ENCODE measurements at places on chromosomes 11 and 22. TPM values are rescaled to one million over a fixed set of nuclear protein-coding genes. Genes with fewer than 3 reads are reported as not detected.

- DNase-seq, result no peak
Observed at GRCh38 chr22:39243439-39244135, 1.2 kb downstream of the PDGFB start.

- no peak for DNase-seq
Observed at GRCh38 chr11:17865765-17866428, 131.3 kb downstream of the KCNC1 start.

GRCh38 chr11:76217653-76218160, 11.4 kb upstream of the WNT11 start:
- peak; percentile 3 for DNase-seq

GRCh38 chr11:62466444-62466843, 47.6 kb downstream of the SCGB1A1 start:
- DNase-seq, result no peak

- no peak for DNase-seq
Observed at GRCh38 chr11:115193914-115194801, 310.1 kb downstream of the CADM1 start.

DNA sequence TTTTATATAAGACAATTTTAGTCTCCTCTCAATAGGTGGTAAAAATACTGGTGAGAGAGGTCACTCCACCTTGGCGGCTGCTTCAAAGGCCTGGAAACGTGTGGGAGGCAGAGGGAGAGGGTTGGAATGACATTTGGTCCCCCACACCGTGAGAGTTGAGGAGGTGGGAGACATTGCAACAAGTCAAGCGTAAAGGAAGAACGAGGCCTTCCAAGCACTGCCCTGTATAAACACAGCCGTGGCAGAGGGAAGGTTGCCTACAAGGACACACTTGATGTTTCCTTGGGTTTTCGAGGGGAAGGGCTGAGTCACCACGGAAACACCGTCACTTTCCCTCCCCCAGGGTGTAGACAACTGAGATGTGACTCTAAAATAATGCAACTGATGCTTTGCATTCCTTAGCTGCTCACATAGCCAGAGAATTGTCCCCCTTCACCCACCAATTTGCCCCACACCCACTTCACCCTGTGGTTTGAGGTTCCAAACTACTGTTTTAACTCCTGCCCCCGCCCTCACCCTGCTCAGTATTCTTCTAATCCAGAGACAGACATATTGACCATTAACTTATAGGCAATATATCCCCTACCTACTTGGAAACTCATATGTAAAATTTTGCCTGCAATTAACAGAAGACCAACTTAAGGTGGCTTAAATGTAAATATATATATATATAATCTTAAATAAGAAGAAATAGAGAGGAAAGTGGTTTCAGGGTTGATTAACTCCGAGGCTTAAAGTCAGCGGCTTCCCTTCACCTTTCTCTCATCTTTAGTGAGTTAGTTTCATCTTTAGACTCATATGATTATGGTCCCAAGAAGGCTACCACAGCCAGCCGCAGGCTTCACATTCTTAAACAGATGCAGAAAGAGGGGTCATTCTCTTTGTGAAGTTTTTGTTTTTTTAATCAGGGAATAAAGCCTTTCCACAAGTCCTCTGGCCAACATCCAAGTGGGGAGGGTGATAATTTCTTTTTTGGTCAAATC, 54.1 kb upstream of the BDNF start:
- DNase-seq, result no peak

- no peak for DNase-seq
Observed at GRCh38 chr11:34644669-34645406, 23.9 kb downstream of the EHF start.

- no peak for DNase-seq
Observed at GRCh38 chr11:129825380-129825779, 9.7 kb downstream of the TMEM45B start.

- DNase-seq, result no peak
Observed at GRCh38 chr11:108733479-108734116, 68.7 kb downstream of the DDX10 start.

DNA sequence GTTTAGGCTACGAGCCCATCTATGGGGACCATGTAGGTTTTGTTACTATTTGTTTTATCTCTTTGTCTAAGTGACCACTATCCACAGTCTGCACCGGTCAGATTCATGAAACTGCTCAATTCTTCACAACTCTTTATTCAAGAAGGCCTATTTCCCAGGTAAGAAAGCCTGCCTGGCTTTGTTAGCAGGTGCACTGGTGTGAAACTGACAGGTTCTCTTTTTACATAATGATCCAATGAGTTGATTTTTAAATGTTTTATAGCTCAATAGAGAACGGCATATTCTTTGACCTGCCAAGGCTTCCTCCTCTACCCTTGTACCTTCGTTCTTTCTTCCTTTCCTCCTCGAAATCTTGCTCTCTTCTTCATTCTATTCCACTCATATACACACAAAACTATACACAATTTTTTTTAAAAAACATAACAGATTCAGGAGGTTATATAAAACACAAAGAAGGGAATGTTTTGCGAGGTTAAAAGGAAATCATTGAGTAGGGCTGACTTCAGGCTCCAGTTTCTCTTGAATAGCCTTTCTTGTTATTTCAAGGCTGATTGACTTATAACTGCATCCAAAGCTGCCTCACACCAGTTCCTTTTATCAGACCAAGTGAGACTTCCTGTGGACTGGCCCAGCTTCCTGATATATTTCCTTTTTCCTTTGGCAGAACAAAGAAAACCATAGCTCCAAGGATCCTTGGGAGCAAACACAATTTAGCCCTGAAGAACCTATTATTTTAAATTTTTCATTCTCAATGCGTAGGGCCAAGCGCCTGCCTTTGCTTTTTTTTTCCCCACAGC, 11.4 kb downstream of the FLI1 start:
- DNase-seq, result no peak

GRCh38 chr11:84142411-84142810, 856.2 kb upstream of the CCDC90B start:
- no peak for DNase-seq

DNA sequence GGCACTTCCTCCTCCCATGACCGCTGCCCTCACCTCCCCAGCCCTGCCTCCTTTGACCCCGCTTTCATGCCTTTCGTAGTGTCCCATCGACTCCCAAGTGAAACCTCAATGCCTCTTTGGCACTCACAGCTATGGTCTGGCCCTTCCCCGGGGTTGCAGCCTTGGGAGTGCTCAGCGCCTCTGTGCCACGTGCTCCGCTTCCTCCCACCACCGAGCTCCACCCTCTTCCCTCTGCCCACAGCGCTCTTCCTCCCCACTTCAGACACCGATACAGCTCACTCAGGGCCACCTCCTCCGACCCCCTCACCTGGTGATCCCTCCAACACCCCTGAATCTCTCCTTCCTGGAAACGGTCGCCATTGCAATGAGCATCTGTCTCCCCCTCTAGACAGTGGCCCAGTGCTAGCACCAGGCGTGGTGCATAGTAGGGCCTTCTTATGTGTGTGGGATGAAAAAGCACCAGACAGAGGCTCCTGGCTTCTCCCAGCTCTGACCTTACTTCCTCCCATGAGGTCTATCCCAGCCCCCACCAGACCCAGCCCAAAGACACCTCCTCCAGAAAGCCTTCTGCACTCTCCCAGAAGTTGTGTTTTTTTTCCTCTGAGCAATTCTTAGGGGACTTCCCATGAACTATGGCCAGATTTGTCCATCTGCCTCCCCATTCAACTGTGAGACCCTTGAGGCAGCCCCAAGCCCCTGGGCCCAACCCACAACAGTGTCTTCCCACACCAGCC, 16.4 kb upstream of the SCGB1A1 start:
- DNase-seq, result peak; percentile 63

DNA sequence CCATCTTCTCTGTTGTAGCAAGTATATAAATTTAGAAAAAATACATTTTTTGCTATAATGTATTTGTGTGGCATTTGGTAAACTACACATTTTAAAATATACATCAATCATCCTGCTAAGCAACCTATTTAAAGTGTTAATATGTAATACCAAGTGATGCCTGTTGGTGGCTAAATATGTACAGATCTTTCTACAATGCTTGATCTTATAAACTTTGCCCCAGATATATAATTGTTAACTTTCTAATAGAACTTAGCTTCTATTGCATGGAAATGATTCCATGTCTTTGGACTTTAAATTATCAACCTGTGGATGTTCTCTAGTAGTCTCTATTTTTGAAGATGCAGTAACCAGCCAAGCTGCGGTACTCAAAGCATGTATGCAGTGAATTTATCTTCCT, 1260.4 kb upstream of the RAG2 start:
- no peak for DNase-seq

DNA sequence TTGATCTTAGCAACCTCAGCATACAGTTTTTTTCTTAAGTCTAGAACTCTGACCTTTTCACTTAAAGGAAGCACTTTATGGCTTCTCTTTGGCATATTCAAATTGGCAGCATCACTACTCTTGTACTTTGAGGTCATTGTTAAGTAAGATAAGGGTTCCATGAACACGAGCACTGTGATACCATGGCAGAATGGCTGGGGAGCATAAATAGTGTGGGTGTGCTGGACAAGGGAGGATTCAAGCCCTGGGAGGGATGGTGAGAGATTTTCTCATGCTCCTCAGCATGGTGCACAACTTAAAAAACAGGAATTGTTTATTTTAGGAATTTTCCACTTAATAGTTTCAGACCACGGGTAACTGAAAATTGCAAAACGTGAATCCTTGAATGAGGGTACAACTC, 111.4 kb downstream of the ATXN10 start:
- DNase-seq, result no peak

- DNase-seq, result peak; percentile 57
Observed at GRCh38 chr22:24402460-24403192, 24.8 kb upstream of the ADORA2A start.

DNA sequence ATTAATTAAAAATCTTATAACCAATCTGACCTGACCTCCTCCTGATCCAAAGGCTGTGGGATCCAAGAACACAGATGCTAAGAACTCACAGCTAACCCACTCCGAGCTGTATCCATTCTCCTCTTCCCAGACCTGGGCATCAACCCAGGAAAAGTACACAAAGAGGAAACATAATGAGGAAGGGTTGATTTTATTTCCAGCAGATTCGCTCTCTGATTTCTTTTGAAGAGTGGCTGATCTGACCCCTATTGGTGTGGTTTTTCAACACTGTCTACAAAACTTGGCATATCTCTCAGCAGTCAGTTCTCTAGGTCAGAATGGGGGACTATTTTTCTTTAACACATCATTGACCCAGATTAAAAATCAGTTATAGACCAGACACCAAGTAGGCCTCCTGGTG, 201.9 kb upstream of the UBASH3B start:
- no peak for DNase-seq

GRCh38 chr11:102680945-102681344, 24.6 kb downstream of the MMP27 start:
- no peak for DNase-seq

RASL10A gene
- total RNA-seq, result 1.4 TPM

Measured in left ventricle myocardium inferior (tissue), 1 donor.